ENCODE measurements at places on chromosomes 4 and X.

DNA sequence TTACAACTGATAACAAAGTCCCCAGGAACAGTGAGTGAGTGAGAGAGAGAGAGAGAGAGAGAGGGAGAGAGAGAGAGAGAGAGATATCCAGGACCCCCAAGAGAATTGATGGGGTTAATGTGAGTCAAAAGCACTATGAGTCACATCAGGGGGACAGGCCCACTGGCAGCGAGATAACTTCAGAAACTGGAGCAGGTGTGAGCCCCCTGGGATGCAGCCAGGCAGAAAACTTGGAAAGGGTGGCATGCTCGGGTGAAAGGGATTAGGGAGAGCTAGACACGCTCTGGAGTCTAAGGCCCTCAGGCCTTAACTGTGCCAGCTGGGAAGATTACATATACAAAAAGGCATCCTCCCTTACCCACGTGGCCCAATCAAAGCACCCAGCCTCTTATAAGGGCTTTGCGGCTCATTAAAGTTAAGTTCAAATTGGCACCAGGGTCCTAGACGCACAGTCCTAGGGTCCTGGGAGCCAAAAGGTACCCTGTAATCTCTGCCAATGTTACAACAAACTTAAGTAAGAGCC, 841 bp downstream of the ACOT9 start:
- DNase-seq, result peak; percentile 60

DNA sequence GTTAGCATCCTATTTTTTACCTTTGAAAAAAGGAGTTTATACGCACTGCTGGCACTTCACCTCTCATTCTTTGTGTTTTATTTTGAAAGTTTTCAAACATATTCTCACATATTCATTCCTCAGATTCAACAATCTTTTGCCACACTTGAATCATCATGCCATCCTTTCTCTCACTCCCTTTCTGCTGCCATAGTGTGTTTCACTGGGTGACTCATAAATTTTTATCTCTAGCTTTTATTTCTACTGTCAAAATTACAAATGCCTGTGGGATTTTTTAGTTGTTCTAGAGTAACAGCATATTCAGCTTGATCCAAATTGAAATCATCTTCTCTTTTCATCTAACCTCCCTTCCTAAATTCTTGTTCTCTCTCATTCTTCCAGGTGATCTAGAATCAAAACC, 28.0 kb downstream of the MFSD8 start:
- DNase-seq, result no peak

DNA sequence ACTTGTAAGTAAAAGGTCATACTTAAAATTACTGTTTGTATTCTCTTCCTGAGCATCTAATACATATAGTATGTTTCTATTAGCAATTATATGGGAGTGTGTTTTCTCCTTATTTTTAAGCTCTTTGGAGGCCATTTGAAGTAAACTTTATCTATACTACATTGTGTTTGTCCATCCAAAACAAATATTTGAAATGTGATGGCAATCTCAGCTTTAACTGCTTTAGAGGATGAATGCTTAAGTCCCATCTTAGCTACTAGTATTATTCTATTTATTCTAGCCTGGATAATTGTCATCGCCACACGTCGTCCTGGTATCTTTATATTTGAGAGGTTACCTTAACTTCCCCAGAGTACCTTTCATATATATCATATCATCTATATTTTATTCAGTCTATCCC, 335.8 kb downstream of the NAF1 start:
- DNase-seq, result no peak

DNA sequence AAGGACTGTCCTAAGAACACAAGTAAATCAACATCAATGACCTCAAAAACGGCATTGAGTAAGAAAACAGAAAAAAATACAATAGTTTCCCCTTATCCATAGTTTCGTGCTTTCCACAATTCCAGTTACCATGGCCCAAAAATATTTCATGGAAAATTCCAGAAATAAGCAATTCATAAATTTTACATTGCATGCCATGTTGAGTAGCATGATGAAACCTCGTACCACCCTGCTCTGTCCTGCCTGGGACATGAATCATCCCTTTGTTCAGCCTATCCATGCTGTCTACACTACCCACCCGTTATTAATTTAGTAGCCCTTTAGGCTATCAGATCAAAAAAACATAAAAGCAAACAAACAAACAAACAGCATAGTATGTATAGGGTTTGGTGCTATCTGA, 51.1 kb downstream of the KLF3 start:
- DNase-seq, result no peak
